Activated CD4-positive, alpha-beta T cell treated with anti-CD3 and anti-CD28 coated beads for 1 hour (primary cell): ENCODE measurements at places on chromosomes 6 and 20.

DNA sequence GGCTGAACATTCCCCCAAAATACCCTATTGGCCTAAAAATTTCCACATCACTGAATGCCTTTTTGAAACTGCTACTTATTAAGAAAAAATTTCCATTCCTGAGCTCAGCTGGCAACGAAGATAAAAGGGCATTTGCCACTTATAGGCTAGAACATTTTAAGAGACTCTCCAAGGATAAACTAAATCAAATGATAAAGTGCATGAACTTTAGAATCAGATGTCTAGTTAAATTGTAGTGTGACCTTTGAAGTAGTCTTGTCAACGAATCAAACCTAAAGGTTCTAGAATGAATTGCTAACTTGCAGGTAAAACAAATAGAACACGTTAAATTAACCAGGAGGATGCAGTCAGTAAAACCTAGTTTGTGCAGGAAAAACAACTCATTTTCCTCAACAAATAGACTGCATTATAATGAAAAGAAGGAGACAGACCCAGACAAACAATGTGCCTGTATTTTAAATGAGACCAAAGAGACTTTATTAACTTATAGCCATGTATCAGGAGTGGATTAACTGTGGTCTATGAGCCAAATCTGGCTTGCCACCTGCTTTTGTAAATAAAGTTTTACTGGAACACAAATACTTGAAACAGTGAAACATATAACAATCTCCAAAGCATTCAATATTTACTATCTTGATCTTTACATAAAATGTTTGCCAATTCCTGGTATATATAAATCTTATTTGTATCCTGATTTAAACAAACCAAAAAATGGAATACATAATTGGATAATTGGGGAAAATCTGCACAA is 184.4 kb downstream of the MEI4 start:
- DNase-seq = no peak

GRCh38 chr20:57330998-57331397 is 1.4 kb downstream of the SPO11 start:
- DNase-seq = no peak

- DNase-seq = peak; percentile 43
Observed at GRCh38 chr6:27145731-27146455, 101.6 kb upstream of the PRSS16 start.

GRCh38 chr6:107116328-107116892 is 1.1 kb upstream of the BEND3 start:
- no peak for DNase-seq
